ENCODE measurements at places on chromosomes 1 and 21.

- no peak for DNase-seq
These were observed 167.3 kb downstream of the PDE4B start for GRCh38 chr1:65959896-65960567.

DNA sequence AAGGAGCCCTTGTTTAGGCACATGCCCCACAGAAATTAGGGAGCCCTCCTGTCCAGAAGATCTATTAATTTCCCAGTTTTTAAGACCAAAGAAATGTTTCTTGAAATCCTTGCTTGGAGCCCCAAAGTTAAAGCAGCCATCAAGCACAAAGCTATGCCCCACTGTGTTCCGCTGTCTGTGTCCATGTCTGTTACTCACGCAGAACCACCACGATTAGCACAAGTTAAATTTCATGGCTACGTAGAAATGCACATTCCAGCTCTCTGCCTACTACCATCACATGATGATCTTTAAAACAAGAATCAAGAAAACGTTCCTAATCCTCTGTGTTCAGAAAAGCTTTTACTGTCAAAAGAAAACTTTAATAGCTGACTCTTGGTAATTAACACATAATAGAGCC lies 238.5 kb downstream of the RERE start:
- no peak for DNase-seq

DNA sequence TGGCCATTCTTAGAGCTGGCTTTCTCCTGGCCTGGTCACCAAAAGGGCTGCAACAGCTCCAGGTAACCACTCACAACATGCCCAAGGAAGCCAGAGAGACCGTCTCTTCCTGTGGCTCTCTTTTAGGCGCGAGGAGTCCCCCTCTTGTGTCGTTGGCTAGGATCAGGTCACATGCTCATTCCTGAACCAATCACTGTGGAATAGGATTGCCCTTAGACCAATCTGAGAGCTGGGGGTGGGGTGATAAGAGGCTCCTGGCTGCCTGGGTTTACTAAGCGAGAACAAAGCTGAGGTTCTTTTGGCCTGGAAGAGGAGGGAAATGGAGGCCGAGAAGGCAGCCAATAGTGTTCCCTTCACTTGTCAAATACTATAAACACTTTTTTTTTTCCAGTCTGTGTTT lies 452.1 kb upstream of the PROX1 start:
- DNase-seq = no peak

- peak; percentile 15 for DNase-seq
These were observed 829 bp downstream of the SPEN start for GRCh38 chr1:15848143-15848928.

- no peak for DNase-seq
These were observed 1.9 kb upstream of the COL6A1 start for GRCh38 chr21:45979651-45980050.

DNA sequence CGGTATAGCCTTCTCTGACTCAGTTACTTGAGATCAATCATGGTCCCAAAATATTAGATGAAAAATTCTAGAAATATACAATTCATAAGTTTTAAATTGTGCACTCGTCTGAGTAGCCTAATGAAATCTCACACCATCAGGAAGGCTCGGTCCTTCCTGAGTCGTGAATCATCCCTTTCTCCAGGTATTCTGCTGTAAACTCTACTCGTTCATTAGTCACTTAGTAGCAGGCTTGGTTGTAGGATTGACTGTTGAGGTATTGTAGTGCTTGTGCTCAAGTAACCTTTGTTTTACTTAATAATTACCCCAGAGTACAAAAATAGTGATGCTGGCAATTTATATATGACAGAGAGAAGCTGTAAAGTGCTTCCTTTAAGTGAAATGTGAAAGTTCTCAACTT lies 238.7 kb downstream of the OLFM3 start:
- DNase-seq = no peak

DNA sequence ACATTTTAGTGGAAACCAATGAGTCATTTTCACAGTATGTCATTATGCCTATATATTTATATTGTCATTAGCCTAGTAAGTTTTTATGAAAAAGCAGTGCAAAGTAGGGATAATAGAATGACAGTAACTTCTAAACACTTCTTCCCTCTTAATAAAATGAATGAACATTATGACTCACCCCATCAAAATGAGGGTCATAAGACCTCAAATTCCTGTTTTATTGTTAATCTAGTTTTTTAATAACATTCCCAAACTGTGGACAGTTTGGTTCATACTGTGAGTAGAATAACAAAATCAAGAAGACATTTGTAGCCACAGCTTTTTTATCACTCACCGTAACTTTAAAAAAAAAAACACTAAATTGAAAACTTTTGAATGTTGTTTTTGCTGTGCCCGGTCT lies 160.5 kb downstream of the LRRC40 start:
- DNase-seq = no peak

- no peak for DNase-seq
These were observed 8.4 kb downstream of the ARMH1 start for GRCh38 chr1:44682883-44683265.

DNA sequence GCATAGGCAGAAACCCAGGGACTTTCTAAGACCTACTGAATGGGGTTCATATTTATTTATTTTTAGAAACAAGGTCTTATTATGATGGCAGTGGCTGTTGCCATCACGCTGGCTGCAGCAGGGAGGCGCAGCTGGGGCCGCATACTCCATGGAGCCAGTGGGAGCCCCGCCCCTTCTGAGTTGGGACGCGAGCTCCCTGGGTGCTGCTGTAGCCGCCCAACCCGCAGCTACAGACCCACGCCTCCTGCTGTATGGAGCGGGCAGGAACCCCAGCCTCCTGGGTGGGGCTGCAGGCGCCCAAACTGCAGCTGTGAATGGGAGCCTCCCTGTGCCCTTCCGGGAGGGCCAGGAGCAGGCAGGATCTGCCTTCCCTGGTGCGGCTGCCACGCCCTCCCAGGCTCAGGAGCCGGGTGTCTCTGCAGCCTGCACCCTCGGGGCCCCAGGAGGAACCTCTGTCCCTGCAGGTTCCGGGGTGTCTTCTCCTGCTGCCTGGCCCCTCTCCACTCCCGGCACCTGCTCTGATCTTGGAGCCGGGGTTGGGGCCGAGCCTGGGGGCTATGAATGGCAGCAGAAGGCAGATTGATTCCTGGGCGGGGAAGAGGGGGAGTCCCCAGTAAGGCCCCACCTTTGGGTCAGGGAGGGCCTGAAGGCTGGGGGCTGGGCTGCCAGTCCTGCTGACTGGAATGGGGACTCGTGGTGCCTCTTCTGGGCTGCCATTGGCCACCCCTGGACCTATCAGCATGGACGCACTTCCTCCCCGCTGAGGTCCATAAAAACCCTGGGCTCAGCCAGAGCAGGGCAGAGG lies 66.5 kb upstream of the LRRN2 start:
- DNase-seq = no peak

GRCh38 chr1:198175423-198176170 lies 18.8 kb downstream of the NEK7 start:
- no peak for DNase-seq

DNA sequence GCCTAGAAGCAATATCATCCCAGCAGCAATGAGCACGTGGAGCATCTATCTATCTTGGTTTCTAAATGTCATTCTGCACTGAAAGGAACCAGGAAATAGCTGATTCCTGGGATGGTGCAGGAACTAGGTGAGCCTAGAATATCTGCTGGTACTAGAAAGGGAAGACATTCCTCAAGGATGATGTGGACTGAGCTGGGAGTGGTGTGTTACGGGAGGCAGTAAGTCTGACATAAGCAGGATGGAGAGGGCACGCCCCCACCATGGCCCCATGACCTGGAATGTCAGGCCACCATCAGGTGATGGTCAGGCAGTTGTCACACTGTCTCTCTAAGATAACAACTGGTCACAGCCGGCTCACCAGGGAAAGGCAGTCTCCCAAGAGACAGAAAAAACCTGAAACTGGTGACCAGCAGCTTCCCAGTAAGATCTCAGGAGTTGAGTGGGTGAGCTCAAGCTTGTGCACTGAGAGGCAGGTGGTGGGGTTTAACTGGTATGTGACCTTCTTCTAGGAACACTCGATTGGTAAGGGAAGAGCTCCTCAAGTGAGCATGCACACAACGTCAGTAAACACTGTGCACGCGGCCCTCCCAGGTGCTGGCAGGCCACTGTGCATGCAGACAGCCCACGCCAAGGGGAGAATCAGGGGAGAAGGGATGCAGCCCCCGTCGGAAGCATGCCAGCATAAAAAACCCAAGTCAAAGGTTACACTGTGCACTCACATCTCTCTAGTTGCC lies 148.7 kb downstream of the ADSS2 start:
- DNase-seq = peak; percentile 69

- DNase-seq = no peak
These were observed 127.1 kb upstream of the ARHGEF16 start for GRCh38 chr1:3327389-3327702.

GRCh38 chr1:15005116-15005515 lies 148.4 kb upstream of the TMEM51 start:
- DNase-seq = no peak

- DNase-seq = peak; percentile 38
These were observed 45.7 kb downstream of the NAV1 start for GRCh38 chr1:201584471-201585092.

DNA sequence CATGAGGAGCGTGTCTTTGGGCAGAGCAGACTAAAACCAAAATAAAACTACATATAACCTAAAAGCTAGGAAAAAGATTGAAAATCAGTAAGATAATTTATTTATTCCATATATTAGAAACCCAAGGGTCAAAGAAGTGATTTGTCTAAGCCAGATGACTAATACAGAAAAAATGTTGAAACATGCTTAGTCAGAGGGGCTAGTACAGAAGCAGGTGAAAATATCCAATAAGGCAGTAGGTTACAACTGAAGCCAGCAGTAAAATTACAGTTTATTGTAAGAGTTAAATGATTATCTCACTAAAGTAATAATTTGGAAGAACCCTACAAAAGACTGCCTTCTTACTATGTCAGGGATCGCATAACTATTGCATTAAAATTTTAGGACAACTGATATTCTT lies 1190.9 kb upstream of the PRMT6 start:
- DNase-seq = no peak

DNA sequence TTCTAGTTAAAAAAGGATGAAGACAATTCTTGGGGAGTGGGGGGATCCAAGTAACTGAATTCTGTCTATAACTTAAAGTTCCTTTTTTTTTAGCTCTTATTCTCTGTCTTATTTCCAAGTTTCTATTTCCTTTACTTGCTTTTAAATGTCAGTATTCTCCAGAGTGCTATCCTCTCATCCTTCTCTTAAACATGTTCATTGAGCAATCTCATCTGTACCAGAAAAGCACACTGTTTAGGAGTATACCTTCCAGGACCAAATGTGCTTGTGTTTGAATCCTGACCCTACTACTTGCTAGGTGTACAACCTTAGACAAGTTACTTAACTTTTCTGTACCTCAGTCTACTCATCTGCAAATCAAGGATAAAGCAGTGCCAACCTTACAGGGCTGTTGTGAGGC lies 50.1 kb downstream of the AKT3 start:
- DNase-seq = no peak

DNA sequence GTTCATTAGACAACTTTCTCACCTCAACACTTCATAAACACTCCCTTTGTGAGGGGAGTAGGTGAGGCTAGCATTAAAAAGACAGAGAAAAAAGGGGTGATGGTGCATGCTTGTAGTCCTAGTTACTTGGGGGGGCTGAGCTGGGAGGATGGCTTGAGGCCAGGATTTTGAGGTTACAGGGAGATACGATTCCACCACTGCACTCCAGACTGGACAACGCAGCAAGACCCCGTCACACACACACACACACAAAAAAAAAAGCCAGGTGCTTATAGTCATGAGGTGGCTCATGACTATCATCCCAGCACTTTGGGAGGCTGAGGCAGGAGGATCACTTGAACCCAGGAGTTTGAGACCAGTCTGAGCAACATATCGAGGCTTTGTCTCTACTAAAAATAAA lies 29.6 kb downstream of the GON4L start:
- DNase-seq = no peak

DNA sequence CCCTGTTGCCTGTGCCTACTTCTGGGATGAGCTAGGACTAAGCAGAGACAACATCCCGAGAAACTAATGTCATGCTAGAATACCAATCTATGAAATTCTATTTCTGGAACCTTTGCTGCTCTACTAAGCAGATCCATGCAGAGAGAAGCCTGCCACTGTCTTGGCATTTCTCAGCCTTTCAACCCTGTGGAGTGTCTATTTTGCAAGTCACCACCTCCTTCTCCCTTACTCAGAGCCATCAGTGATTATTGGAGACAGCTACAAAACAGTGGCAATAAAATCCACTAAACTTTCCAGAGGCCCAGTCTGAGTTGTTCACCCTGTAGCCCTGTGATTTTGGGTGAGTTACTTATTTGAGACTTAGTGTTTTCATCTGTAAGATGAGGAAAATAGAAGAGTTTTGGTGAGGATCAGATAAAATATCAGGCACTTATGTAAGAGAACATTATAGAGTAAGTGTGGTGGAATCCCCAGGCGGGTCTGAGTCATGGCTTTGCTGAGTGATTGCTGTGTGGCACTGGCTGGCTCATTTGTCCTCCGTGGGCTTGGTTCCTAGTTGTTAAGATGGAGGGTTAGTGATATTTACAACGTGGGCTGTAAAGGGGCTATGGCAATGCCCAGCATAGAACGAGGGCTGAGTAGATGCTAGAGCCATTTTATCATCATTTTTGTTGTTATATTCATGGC lies 61.1 kb downstream of the FMN2 start:
- no peak for DNase-seq
